Uterus (tissue), 4 donors: ENCODE measurements at places on chromosomes 4 and X. TPM values are rescaled to one million over a fixed set of nuclear protein-coding genes. Genes with fewer than 3 reads are reported as not detected.

GRCh38 chrX:30812326-30812725 lies 76.7 kb downstream of the TAB3 start:
- DNase-seq, result no peak

SPANXN3 gene
- total RNA-seq, result not detected

GRCh38 chr4:36054694-36055422 lies 189.5 kb downstream of the ARAP2 start:
- no peak for DNase-seq

MECP2 gene
- total RNA-seq, result 69.9 TPM

DNA sequence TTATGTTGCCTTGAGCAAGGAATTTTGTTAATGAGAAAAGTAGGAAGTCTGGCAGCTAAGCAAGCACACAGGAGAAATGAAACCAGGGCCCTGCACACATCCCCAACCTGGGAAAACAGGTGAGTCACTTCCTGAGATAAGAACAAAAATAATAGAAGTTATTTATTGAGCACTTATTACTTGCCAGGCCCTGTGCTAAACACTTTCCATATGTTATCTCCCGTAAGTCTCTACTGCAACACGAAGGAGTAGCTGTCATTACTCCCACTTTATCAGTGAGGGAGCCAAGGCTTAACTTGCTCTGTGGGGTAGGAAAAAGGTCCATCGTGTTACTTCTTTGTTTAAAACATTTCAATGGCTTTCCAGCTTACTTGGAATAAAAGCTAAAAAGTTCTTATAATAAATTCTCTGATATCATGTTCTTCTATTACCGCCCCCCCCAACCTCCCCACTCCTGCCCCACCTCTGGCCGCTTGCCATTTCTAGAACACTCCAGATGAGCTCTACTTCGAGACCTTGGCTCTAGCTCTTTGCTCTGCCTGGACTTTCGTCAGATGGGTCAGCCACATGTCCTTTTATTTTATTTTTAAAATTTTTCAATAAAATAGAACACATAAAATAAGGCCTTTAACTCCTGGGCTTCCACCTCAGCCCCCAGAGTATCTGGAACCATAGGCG lies 36.3 kb upstream of the PLAC8 start:
- DNase-seq, result peak; percentile 32

ADH1B gene
- total RNA-seq, result 684 TPM

GRCh38 chr4:24772061-24772705 lies 23.2 kb upstream of the SOD3 start:
- DNase-seq, result no peak

GRCh38 chrX:19514791-19515614 lies at the start of gene MAP3K15:
Gene MAP3K15 (minus strand): TSS chrX:19515508. CDS start chrX:19515261, 247 bp downstream.
- no peak for DNase-seq

DNA sequence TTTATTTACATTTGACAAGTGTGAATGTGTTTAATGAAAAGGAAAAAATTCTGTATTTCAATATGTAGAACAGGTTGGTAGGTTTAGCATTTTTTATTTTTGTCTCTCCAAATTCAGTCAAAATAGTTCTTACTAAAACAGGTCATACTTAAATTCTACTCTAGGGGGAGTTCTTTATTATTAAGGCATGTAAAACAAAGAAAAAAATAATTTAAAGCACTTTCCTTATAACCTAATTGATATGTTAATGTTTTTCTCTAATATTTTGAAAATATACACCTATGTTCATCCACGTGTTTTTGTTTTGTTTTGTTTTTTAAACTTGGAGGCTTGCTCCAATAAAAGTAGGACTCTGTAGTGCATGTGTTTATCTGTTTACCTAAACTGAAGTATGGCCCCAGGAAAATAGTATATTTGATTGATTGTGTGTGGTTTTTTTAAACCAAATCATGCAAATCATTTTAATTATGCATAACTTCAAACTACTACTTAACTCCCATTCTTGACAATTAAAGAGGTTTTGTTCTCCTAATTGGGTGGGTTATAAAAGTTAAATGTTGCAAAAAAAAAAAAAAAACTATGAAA lies 562.7 kb downstream of the RPA4 start:
- no peak for DNase-seq

DNA sequence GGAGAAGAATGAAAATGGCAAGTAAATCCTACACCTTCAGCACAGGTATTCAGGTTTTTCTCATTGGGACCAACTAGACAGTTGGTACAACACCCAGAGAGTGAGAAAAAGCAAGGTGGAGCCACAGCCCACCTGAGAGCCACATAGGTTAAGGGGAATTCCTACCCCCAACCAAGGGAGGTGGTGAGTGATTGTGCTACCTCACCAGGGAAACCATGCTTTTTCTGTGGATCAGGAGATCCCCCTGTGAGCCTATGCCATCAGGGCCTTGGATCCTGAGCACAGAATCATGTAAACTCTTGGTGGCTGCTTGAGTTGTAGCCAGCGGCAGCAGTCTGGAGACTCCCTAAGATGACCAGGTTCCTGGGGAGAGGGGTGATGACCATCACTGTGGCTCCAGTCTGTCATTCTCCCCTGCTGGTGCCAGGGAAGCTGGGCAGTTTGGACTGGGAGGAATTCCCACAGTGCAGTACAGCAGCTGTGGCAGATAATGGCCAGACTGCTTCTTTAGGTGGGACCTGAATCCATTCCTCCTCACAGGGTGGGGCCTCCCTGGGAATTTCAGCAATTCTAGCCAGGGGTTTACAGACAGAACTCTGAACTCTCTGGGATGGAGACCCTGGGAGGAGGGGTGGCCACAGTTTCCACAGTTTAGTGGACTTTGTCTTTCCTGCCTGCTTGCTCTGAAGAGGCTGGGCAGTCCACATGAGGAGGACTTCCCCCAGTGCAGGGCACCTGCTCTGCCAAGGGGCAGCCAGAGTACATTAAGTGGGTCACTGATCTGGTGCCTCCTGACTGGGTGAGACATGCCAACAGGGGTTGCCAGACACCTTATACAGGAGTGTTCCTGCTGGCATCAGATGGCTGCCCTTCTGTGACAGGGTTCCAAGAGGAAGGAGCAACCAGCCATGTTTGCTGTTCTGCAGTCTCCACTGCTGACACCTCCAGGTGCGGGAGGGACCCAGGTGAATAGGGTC lies 43.2 kb downstream of the PARM1 start:
- no peak for DNase-seq

GRCh38 chrX:23999671-24000070 lies 27.3 kb downstream of the KLHL15 start:
- DNase-seq, result no peak

DNA sequence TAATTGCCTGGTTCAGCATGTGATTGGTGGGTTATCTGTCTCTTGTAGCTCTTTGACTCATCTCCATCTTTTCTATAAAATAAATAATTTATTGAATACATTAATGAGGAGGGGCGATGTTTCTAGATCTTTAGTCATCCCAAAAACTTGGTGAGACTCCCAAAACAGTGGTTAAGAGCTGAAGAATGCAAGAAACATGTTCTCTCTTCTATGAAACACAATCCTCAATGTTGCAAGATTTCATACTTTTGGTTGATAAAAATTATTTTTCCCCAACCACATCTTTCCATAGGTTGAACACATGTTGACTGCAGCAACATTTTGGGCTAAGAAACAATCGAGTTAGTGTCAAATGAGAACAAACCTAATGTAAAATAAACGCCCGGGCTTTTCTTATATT lies 1.2 kb upstream of the TMEM47 start:
- no peak for DNase-seq

ADH1A gene
- total RNA-seq, result not detected

DNA sequence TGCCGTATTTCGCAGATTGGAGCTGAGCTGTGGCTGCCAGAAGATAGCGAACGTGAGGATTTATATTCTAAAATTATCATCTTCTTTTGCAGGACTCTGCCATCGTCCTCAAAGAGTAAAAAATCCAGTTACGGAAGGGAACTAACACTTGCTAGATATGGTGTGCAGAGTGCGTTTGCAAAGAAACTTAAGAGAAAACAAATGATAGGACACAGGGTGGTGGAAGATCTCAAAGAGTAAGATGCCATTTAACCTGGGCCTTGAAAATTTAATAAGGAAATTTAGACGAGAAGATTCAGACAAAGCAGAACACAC lies 566 bp downstream of the LARP7 start:
- DNase-seq, result no peak

SUPT20HL2 gene
- not detected for total RNA-seq

FAM184B gene
- not detected for total RNA-seq

UCHL1 gene
- total RNA-seq, result 23.7 TPM

DNA sequence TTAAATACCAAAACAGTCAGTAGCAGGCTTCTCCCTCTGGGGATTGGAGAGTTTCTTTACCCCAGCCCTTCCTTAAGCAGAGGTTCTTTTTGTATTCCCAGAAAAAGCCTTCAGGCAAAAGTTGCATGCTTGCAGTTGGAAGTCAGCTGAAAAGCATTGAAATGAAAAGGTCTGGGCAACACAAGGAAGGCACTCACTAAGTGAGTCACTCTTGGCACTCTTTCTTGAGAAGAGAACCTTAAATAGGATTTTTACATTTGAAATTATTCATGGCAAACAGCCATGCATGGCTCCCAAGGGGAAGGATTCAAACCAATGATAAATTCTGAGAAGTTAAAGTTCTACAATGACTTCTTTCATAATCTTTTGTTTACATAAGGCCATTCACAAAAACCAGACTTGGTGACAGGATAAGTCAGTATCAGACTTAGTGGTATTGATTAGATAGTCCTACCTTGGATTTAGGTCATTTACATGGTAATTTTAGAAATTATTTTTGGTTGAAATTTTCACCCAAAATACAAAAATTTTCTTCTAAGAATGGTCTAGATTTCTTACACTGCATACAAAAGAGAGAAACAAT lies 2068.9 kb downstream of the PCDH7 start:
- DNase-seq, result no peak

DNA sequence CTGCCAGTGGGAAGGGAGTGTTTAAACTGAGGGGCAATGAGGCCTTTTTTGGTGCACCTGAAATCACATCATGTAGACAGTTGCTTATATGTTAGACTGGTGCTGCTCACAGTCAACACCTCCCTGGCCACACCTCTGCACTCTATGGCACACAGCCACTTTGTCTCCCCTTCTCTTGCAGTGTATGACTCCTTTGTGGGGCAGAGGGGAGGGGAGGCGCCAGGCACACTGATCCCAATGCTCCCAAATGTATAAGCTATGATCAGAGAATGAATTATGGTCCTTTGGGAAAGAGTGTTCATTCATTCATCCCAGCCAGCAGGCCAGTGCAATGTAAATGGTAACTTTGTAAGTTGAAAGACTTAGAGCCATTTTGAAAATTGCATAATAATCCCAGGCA lies 4.6 kb upstream of the GPC3 start:
- DNase-seq, result no peak

DNA sequence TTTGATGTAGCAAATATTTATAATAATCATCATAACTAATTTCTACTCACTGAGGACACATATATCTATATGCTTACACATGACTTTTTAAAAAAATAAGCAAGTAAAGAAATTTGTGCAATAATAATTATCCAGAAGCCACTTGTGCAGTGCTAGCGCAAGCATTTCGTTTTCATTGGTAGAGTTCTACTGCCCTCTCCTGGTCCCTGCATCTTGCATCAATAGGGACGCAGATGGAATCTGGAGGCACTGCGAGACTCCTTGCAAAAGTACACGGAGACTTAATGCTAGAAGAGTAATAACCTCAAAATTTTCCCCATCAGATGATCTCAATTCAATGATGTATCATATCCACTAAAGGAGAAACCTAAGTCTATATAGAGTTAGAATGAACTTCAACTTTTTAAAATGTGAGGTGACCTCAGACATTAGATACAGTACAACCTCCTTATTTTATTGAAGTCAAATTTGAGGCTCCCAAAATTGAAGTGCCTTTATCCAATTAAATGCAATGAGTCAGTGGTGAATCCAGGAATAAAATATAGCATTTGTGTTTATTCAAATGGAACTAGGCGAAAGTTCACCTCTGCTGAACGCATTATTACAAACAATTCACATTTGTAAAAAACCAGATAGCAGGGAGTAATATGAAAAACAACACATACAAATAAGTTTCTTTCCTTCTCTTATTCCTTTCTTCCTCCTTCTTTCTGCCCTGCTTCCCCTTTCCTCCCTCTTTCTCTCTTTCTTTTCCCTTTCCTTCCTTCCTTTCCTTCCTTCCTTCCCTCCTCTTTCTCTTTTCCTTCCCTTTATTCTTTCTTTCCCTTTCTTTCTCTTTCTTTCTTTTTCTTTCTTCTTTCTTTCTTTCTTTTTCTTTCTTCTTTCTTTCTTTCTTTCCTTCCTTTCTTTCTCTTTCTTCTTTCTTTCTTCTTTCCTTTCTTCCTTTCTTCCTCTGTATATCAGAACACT lies 450.0 kb downstream of the ANKRD50 start:
- peak; percentile 63 for DNase-seq

GRCh38 chr4:116066711-116067245 lies 953.4 kb upstream of the NDST4 start:
- no peak for DNase-seq

DNA sequence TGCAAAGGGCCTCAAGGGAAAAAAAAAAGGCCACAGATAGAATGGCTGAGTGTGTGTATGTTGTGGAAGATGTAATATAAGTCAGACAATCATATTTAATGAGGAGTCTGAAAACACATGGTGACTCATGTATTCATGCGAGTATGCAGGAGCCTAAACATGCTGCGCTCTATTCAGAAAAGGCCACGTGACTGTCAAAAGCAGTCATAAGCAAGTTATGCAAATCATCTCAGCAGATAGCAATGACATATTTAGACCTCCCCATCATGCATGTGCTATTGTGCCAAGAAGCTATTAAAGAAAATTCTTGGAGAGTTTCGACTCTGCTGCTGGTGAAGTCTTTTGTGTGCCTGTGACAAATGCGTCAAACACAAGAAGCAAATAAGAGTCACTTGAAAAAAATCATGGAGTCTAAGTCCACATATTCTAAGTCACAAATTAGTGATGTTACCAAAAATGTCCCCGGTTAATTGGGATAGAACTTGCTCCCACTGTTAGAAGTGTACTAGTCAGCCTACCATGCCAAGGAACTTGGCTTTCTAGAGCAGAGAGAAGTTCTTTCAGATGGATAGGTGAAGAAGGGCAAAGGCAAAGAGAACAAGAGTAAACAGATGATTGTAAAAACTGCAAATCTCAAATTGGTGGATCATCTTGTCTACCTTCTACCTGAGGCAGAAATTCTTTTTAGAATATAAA lies 5.0 kb downstream of the LNX1 start:
- DNase-seq, result no peak

TEX13B gene
- not detected for total RNA-seq

TMEM144 gene
- 5.5 TPM for total RNA-seq

ZNF157 gene
- not detected for total RNA-seq

GRCh38 chr4:1328267-1329155 lies 18.5 kb upstream of the UVSSA start:
- no peak for DNase-seq

LRCH2 gene
- 16.5 TPM for total RNA-seq

DNA sequence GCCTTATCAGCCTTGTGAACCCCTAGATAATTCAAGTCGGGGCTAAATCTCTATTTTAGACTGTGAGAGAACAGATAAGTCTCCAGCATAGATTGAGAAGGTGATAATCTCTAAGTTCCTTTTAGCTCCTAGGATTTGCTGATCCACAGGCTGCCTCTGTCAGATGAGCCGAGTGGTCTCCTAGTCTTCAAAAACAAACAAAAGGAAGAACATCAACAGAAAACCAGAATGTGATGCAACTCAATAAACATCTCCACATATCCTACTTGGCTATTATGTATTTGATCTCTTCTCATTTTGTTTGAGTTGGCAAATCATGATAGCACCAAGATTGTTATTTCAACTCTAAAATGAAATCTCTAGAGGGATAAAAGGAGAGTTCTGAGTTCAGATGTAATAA lies 88.4 kb upstream of the SLC7A11 start:
- no peak for DNase-seq

SLC25A43 gene
- total RNA-seq, result 13.1 TPM

GRCh38 chrX:93673869-93674271 lies at the start of gene FAM133A:
Gene FAM133A (plus strand): TSS chrX:93674206. CDS start chrX:93709420, 35,214 bp downstream.
- DNase-seq, result no peak
